ENCODE measurements at places on chromosomes 2 and 18.

GRCh38 chr2:95328358-95329125 is 31.4 kb downstream of the KCNIP3 start:
- no peak for DNase-seq

DNA sequence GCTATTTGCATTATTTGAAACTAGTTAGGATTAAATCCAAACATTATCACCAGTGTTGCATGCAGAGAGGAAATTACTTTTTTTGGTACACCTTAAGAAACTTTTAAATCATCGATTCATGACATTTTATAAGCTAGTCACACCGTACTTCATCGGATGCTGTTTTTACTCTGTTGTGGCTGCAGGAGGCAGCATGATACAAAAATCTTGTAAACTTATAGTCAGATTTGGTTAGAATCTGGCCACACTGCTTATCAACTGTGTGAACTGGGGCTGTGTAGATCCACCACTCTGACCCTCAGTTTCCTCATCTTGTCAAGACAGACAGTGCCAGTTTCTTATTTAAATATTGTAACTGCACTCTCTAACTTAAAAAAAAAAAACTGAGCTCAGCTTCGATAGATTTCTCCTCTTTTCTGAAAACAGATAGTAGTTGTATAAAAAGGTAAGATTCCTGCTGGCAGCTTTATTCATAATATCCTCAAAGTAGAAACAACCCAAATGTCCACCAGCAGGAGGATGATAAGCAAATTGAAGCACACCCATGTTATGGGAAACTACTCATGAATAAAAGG is 77.8 kb downstream of the RAPGEF4 start:
- no peak for DNase-seq

- no peak for DNase-seq
These were observed 64.9 kb upstream of the OTOS start for GRCh38 chr2:240205348-240205747.

- no peak for DNase-seq
These were observed 27.2 kb downstream of the NAT8 start for GRCh38 chr2:73614997-73615396.

DNA sequence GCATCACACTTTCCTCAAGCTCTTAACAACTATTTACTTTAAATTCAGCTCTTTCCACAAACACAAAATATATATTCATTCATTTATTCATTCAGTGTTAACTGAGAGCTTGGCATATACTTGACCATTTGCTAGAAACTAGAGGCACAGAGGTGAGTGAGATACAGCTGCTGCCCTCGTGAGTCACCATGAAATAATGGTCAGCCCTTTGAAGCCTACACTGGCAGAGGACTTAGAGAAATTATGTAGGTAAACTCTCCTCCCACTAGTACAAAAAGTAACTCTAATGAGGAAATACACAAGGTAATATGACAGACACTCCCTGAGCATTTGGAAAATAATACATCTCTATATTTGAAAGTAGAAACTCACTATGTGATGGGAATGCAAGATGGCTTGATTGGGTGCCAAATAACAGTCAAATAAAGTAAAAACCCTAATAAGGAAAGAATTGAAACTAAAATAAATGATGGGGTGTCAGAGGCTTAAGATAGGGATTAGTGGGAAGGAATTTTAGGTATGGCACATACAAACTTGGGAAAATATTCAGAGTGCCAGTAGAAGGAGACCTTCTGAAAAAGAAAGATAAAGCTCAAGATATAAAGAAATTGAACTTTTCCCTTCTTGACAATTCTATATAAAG is 61.1 kb downstream of the ANTXR1 start:
- DNase-seq: no peak

- no peak for DNase-seq
These were observed 9.9 kb downstream of the SLC66A2 start for GRCh38 chr18:79941473-79942119.

DNA sequence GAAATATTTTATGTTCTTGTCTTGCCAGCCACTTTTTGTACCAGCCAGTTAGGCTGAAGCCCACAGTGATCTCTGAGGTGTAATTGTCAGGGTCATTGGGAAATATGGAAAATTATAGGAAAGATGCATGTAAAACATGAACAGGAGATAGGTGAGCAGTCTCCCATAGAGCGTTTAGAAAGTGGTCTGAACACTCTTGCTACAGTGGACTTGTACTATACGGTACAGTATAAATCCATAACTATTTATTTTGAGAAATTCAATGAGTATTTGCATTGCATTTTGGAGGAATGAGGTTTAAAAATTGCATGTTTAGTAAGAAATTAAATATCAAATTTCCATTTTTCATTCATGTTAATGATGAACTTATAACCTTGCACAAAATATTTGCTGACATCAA is 20.8 kb upstream of the MAP4K4 start:
- DNase-seq: no peak

DNA sequence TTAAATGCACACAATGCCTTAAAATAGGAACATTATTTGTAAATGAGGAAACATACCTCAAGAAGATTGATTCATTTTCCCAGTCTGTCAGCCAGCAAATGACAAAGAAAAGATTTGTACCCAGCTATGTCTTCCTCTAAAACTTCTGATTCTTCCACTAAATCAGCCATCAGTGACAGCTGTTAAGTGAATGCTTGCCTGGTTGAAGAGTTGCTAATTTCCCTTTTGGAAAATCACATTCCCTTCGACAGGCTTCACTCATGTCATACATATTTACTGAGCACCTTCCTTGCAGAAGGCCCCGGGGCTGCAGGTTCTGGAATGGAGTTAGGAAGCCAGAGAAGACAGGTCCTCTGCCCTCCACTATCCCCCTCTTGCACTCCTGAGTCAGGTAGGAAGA is 112.0 kb upstream of the SLC66A3 start:
- DNase-seq: no peak

GRCh38 chr18:68033466-68033865 is 516.9 kb upstream of the DSEL start:
- no peak for DNase-seq

DNA sequence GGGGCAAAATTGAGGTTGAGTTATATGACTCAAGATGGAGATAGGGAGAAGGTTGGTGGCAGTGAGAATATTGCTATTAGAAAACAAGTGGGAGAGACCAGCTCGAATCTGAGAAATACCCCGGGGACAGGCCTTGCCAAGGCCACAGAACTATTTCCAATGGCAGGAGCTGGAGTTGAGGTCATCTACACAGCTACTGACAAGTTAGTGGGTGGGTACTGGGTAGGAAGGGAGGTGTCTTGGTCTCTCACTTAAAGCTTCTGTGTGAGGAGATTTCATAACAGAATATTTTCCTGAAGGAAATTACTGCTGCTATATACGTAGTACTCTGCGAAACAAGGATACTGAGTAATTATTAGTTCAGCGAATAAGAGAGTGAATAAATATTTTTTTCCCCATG is 69.4 kb upstream of the ITPRID2 start:
- no peak for DNase-seq
